Activated T-cell treated with anti-CD3 and anti-CD28 coated beads for 1 hour (primary cell): ENCODE measurements at places on chromosomes 2 and 18.

DNA sequence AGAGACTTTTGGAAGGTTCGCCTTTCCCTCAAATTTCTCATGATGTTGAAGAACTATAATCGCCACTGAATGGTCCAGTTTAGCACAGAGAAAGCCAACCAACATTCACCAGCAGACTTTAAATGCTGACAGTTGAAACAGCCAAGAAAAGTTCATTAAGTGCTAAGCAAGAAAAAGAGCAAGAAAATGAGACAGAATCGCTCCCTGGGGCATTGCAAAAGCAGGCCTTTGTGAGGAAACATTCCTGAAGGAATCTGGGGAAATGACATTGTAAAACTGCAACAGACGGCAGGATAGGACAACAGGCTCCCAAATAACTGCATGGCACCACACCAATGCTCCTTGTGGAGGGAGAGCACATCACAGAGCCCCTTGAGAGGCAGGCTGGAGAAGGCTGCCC lies 269.3 kb upstream of the ID2 start:
- no peak for DNase-seq

- DNase-seq, result no peak
Observed at GRCh38 chr2:49037197-49037596, 117.1 kb downstream of the FSHR start.

DNA sequence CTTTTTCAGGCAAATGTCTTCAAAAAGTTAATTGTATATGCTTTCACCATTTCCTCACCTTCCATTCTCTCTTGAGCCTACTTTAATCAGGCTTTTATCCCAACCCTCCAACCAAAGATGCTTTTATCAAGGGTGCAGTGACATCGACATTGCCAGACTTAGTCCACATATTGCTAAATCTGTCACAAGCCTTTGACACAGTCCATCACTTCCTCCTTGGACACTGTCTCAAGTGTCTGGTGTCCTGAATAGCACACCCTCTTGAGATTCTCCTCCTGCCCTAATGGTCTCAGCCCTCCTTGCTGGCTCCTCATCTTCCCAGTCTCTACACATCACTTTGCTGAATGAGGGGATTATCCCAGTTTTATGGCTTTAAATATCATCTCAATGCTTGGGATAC lies 147.5 kb upstream of the SLC39A10 start:
- no peak for DNase-seq

DNA sequence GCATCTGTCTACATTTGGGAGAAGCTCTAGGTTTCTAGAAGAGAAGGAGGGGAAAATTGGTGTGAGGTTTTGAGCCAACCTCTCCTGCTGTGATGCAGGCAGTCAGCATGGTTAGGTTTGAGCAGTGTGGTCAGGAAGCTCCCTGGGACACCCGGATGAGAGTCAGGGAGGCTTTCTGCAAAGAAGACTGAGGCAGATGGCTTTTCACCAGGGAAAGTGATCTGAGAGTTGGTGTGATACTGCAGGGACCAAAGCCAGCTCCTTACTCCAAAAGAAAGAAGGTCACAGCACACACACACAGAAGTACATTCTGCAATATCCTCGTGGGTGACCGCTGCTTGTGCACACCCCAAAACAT lies 75.8 kb upstream of the BCL11A start:
- DNase-seq, result no peak

DNA sequence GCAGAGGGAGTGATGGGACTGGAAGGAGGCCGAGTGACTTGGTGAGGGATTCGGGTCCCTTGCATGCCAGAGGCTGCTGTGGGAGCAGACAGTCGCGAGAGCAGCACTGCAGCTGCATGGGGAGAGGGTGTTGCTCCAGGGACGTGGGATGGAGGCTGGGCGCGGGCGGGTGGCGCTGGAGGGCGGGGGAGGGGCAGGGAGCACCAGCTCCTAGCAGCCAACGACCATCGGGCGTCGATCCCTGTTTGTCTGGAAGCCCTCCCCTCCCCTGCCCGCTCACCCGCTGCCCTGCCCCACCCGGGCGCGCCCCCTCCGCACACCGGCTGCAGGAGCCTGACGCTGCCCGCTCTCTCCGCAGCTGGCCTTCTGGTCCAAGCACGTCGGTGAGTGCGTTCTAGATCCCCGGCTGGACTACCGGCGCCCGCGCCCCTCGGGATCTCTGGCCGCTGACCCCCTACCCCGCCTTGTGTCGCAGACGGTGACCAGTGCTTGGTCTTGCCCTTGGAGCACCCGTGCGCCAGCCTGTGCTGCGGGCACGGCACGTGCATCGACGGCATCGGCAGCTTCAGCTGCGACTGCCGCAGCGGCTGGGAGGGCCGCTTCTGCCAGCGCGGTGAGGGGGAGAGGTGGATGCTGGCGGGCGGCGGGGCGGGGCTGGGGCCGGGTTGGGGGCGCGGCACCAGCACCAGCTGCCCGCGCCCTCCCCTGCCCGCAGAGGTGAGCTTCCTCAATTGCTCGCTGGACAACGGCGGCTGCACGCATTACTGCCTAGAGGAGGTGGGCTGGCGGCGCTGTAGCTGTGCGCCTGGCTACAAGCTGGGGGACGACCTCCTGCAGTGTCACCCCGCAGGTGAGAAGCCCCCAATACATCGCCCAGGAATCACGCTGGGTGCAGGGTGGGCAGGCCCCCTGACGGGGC lies 4.6 kb downstream of the PROC start:
- no peak for DNase-seq

DNA sequence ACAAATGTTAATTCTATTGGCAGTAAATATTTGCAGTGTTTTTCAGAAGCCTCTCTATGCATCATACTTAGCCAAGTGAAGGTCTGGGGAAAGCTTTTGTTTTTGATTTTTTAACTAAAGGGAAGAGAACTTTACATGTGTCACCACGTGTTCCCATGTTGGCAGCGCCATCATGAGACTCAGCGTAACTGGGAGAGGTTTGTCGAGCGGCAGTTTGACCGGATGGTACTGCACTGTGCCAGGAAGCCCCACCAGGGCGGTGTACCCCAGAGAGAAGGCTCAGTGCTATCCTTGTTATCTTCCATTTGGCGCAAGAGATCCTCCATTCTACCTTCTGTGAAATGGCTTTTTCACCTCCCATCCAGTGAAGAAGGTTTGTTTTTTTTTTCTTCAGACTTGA lies 38.5 kb downstream of the KIF5C start:
- no peak for DNase-seq

GRCh38 chr2:178246696-178247095 lies 52.4 kb downstream of the OSBPL6 start:
- no peak for DNase-seq

- DNase-seq, result no peak
Observed at GRCh38 chr2:216497382-216498069, 1.1 kb upstream of the RPL37A start.

GRCh38 chr18:56065086-56065485 lies 477.1 kb upstream of the TCF4 start:
- no peak for DNase-seq

- no peak for DNase-seq
Observed at GRCh38 chr2:121419081-121419699, 111.5 kb upstream of the RNU4ATAC start.

DNA sequence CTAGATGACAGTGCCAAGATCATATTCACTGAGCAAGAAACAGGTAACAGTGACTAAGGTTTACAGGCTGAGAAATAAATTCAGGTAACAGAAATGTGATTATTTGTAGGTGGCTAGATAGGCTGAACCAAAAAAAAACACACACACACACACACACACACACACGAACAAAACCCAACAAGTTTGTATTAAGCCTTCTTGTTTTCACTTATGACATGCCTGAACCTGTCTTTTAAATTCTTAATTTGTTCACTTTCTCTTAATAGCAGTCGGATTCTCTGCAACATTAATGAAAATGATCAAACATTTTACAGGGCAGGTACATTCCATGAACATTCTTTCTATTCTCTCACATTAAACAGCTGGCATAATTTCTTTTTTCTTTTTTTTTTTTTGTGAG lies 18.8 kb upstream of the KIDINS220 start:
- no peak for DNase-seq

DNA sequence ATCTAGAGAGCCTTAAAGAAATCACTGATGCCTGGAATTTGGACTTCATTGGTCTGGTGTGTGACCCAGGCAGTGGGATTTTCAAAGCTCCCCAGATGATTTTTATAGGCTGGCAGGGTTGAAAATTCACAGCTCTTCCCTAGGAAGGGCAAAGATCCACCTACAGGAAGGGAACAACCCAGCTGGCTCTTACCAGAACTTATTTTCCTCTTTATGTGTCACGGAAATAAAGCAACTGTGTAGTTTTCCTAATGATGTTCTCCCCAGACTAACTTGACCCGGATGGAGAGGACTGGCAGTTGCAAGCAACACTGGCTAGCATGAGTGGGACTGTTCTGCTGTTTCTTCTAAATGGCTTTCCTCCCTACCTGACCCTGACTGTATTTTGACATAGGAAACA lies 235.6 kb downstream of the ALPK2 start:
- DNase-seq, result no peak

GRCh38 chr18:56723706-56724105 lies 72.5 kb downstream of the WDR7 start:
- no peak for DNase-seq

GRCh38 chr18:49562481-49563129 lies 748 bp downstream of the LIPG start:
- DNase-seq, result no peak

- no peak for DNase-seq
Observed at GRCh38 chr2:217182926-217183325, 323.1 kb upstream of the TNP1 start.

- DNase-seq, result no peak
Observed at GRCh38 chr2:57460396-57461276, 586.0 kb upstream of the VRK2 start.

DNA sequence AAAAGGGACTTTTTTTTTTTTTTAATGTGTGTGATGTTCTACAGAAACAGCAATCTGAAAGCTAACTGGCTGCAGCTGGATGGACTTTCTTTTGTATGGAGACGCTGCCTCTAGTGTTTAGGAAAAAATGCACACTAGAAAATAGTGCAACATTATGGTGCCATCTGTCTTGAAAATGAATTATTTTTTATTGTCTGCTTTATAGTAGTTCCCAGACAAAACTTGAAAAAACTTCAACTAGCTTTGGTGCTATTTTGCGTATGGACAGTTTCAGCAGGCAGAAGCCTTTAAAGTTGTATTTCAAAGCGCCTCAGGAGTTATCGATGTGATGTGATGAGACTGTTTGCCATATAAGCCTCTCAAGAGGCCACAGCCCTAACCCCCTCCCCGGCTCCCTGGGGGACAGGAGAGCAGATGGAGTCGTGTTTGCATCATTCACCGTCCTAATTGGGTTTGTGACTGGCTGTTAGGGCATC lies 86.9 kb downstream of the LTBP1 start:
- DNase-seq, result no peak

- no peak for DNase-seq
Observed at GRCh38 chr2:230443541-230443940, 27.5 kb downstream of the SP100 start.

DNA sequence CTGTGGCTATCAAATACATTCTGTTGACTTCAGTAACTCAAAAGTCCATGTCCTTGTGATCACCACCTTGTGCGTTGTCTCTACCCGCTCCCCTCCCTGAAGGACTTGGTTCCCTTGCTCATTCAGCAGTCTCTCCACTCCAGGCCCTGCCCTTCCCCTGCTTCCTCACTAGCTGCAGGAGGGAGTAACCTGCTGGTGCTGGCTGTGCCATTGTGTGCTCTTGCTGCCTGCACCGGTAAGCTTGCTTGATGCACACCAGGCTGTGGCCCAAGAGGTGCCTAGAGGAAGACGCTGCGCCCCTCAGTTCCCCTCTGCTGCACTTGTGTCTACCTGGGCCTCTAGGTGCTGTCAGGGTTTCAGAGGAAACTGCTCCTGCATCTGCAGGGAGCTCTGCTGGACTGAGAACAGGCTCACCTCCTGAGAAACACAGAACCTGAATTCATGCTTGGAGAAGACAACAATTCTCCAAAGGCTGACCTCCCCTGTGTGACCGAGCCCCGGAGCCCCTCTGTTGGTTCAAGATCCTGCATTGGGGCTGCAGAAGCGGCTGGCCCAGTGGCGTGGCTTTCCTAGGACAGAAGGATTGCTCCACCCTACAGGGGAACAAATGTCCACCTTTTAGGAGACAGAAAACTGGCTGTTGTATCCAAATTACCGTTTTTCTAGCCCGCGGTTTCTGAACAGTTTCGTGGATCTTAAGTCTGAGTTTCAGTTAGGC lies 33.6 kb downstream of the PTPRM start:
- DNase-seq, result no peak

GRCh38 chr2:112084689-112085374 lies 29.8 kb downstream of the TMEM87B start:
- no peak for DNase-seq

DNA sequence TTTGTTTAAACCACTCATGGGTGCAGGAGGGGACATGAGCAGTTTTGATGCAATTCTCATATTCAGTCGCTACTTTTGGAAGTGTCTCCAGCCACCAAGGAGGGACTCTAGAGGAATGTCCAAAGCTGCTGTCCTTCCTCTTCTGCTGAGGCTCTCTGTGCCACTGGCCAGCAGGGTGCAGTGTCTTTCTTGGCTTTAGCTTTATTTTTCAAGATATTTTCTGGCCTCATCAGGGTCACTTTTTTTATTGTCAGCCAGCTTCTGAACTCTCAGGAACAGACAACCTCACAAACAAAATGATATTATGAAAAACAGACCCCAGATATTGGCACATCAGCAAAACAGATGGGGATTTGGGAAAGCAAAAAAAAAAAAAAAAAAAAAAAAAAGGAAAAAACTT lies 289.3 kb upstream of the ZSWIM2 start:
- DNase-seq, result no peak

GRCh38 chr2:197821550-197822289 lies 17.3 kb downstream of the PLCL1 start:
- DNase-seq, result no peak

- DNase-seq, result no peak
Observed at GRCh38 chr2:136901732-136902131, 136.4 kb downstream of the THSD7B start.

GRCh38 chr18:4582431-4583335 lies 127.6 kb upstream of the DLGAP1 start:
- no peak for DNase-seq

DNA sequence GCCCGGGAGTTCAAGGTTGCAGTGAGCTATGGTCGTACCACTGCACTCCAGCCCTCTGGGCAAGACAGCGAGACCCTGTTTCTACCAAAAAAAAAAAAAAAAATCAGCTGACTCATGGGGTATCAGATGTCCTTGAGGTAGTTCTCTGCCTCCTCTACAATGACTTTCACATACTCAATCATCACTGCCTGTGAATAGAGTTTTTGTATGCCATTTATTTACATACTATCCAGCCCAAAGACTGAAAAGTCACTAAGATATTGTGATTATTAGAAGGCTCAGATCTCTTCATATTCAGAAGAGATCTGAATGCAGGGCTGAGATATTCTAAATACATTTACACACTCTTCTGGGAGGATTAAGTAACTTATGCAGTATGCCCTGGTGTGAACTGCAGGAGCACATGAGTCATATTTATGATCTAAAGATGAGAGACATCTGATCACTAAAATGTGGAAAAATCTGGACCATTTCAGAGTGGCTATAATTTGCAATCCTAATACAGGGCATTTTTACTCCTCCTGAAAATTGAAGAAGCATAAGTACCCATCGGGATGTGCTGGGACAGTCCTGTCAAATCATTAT lies 38.9 kb downstream of the KLF7 start:
- DNase-seq, result no peak

GRCh38 chr2:96143231-96143847 lies 1.9 kb downstream of the DUSP2 start:
- DNase-seq, result peak; percentile 33

- DNase-seq, result no peak
Observed at GRCh38 chr2:105738658-105739241, 6.0 kb upstream of the NCK2 start.
